ENCODE measurements at places on chromosomes 6 and 20.

DNA sequence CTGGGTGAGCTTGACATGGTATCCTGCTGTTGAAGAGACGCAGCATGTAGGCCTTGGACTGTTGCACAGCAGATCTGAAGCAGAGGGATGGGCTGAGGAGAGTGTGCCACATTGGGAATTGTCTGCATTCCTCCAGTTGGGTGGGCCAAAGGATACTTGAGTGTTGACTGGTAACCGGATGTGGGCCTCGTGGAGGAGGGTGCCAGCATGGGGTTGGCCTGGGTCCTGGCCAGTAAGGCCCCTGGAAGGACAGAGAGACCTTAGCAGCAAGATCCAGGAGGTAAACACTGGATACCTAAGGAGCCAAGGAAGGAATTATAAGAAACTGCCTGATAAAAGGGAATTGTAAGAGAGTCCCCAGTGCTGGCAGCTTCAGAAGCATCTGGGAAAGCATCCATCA lies 76.9 kb downstream of the FIG4 start:
- DNase-seq, result no peak

- DNase-seq, result no peak
Measured at GRCh38 chr6:80607811-80608391, 501.4 kb downstream of the BCKDHB start.

DNA sequence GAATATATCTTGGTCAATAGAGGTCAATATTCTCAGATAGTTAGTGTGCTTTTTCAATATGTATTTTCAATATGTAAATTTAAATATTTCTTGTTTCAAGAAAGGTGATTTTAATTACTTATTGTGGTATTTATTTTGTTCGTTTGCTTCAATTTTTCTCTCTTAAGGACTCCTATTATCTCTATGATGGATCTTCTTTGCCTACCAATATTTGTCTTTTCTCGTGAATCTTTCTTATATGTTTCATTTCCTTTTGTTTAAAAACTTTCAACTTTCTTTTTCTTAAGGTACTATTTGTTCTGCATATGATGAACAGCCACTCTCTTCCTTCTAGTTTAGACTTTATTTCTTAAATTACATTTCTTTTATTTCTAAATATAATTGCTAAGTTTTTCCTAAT lies 46.1 kb upstream of the PSMF1 start:
- no peak for DNase-seq

DNA sequence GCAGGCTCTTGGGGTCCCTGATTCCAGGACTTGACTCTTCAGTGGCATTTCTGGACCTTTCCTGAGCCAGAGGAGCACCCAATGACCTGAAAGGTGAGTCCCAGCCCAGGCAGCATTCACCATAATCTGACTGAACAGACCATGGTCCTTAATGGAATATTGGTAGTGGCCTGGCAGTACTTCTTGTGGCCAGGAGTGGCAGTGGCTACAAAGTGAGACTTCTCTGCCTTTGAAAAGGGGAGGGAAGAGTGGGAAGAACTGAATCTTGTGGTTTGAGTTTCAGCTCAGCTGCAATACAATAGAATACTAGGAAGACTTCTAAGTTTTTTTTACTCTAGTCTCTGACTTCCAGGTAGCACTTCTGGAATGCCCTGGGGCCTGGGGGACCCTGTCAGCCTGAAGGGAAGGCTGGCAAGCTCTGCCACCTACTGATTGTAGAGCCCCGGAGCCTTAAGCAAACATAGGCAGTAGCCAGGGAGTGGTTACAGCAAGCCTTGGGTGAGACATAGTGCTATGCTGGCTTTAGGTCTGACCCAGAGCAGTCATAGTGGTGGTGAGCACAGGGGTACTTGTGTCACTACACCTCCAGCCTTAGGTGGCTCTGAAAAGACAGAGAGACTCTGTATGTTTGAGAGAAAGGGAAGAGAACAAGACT lies 674.2 kb upstream of the MANEA start:
- no peak for DNase-seq

DNA sequence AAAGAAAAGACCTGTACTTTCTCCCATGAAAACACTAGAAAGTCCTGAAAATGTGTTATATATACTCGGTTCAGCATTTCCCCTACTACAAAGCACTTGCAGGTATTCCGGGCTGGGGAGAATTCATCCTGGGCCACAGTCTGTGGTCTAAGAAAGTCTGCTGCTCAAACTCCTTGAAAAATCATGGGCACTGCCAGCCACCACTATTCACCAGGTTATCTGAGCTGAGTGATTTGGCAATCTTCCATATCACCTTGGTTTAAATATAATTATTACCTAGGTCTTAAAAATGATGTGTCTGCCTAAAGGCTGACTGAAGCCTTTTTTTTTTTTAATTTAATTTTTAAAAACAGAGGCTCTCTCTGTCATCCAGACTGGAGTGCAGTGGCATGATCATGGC lies 11.3 kb downstream of the FKBP5 start:
- no peak for DNase-seq

- DNase-seq, result no peak
Measured at GRCh38 chr20:46171909-46172308, 53.8 kb downstream of the CD40 start.

GRCh38 chr6:3915076-3915791 lies 66.1 kb downstream of the FAM50B start:
- DNase-seq, result no peak

DNA sequence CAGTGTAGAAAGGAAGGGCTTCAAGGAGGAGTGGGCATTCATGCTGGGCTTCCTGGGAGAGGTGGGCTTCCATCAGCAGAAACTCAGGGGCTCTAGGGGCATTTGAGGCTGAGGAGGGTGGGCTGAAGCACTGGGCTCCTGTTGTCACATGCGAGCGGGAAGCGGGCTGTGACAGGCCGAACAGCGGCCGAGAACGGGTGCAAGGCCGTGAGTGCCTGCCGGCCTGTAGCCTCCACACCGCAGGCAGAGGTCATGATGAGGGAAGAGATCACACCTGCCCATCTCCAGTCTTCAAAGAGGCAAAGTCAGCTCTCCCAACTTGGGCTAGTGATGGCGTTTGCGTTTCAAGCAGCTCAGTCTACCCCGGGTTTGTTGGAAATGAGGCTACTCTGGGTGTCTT lies 880 bp downstream of the TTLL2 start:
- DNase-seq, result no peak

DNA sequence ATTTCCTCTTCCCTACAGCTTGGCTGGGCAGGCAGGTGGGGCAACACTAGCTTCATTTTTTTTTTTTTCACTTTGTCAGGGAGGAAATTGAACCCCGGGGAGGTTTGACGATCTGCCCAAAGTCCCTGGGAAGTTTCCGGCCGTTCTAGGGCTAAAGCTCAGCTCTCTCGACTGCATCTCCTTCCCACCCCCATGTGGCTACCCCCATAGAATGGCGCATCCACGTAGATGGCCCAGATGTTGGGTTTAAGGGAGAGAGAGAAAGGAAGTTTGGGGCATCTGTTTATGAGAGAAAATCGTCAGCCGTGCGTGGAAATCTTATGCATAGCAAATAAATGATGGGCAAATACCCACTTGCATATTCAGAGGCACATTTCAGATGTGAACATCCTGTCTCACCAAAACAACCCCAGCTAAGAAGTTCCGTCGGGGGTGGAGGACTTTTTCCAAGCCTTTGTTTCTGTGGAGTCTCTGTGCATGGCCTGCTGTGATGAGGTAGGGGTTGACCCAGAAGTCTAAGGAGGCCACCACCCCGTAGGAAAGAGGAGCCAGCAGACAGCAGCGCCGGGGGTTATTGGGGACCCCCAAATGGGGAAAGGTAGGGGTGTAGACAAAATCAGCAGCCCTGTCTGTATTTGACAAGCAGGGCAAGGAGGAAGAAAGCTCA lies 40.5 kb upstream of the ZNF831 start:
- no peak for DNase-seq

DNA sequence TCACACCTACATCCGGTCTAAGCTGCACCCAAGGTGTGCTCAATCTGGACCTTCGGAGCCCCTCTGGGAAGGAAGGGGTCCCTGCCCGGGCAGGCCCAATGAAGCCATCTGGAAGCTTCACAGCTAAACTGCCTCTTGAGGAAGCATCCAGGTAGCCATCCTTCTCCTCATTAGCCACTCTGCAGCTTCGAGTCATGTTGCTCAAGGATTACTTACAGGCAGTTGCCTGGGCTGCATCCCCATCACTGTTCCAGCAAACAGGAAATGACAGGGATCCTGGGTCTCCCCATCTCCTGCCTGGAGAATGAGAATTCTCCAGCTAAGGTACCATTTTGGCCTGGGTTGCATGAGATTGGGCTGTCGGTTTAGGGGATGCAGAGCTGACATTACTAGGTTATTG lies 91.7 kb downstream of the ERMARD start:
- no peak for DNase-seq

DNA sequence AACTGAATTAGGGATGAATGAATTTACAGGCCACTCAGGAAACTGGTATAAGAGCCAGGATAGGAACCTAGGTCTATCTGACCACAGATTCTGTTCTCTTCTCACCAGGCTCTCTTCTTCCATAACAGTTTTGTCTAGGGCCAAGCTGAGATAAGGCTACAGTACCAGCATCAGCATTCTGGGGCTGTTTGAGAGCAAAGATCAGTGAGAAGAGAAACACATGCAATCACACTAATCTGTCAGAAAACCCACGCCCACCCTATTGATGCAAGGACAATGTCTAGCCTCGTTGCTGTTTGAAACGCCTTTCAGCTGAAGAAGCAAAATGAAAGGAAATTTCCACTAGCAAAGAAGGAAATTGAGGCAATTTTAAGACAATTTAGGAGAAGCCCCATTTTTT lies 137.7 kb downstream of the LCA5 start:
- no peak for DNase-seq

GRCh38 chr6:169895926-169896761 lies 144.7 kb downstream of the ERMARD start:
- DNase-seq, result no peak

- DNase-seq, result no peak
Measured at GRCh38 chr6:150395388-150396009, 26.7 kb downstream of the IYD start.

GRCh38 chr6:2848851-2849250 lies 7.2 kb upstream of the SERPINB1 start:
- DNase-seq, result no peak

GRCh38 chr20:20737158-20737557 lies 24.7 kb upstream of the RALGAPA2 start:
- no peak for DNase-seq

- no peak for DNase-seq
Measured at GRCh38 chr20:20796766-20797440, 84.5 kb upstream of the RALGAPA2 start.

- no peak for DNase-seq
Measured at GRCh38 chr20:24590178-24590982, 121.0 kb downstream of the SYNDIG1 start.

DNA sequence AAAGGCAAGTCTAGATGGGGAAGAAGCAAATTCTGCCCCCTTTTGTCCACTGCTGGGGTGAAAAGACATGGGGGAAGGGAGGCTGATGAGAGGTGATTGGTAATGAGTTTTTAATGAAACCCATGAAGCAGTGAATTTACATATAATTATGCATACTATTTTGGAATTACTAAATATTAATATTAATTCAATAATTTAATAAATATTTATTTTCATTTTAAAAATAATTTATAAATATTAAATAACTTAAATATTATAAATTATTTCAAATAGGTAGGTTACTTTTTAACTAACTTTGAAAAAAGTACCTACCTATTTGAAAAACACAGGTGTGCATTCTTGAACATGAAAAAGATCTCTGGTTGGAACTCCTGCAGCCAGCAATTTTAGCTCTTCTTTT lies 138.1 kb upstream of the GPR6 start:
- DNase-seq, result no peak

DNA sequence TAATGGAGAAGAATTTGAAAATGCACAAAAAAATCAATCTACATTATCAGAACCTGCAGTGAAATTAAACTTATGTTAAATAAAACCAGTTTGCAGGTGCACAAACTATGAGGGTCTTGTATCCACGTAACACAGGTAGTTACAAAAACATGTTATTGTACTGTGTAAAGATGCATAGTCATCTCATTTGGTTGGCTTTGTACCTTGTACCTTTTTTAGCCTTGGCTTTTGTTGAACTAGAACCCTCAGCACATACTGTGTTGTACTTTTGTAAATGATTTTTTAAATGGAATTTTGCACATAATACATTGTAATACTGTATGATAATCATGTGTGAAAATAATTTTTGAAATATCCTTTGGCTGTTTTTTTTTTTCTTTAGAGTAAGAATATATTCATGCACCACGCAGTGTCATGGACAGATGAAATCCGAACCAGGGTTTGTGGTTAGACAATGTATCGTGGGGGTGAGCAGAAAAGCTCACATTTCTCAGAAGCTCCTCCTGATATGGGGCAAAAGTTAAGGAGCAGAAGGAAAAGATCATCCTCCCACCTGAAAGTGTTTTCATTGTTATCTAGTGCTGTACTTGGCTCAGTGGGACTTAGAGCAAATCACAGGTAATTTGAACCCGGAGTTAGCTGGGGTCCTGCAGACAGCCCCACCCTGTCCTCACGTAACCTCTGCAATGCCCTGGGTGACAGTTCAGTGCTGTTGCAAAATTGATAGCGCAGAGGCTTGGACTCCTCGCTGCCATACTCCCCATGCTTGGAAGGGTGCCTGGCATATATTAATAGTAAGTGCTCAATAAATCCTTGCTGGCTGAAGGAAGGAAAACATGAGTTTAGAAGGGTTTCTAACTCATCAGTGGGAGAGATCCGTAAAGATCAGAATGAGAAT lies 14.8 kb upstream of the NAA20 start:
- DNase-seq, result no peak

- no peak for DNase-seq
Measured at GRCh38 chr6:28901831-28902230, 22.0 kb downstream of the TRIM27 start.

- no peak for DNase-seq
Measured at GRCh38 chr20:37200926-37201826, 21.8 kb upstream of the MROH8 start.

Data from natural killer cell treated with Interleukin-12 subunit alpha and Interleukin-12 subunit beta and Interleukin-15 and Interleukin-18, amount 100 ng/mL, for 72 hours (primary cell).